ENCODE measurements at places on chromosomes 4 and X.

GRCh38 chrX:134026565-134027311 lies 41.3 kb upstream of the GPC3 start:
- no peak for DNase-seq

GRCh38 chr4:96166806-96167205 lies 326.9 kb downstream of the PDHA2 start:
- DNase-seq = no peak

DNA sequence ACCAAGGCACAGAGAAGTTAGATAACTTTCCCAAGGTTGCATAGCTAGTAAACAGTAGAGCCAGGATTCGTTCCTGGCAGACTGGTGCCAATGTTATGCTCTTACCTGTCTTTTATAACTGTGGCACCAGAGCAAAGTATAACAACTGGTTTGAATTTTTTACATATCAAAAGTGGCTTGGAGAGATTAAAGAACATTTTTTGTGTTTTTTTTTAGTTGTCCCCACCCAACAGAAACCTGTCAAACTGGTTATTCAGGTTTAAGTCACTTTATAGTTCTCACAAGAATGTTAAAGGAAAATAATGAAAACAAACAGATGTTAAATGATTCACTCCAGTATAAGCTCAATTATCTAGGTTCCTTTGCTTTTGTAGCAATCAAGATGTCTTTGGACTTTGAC lies 15.6 kb upstream of the FAM47E start:
- no peak for DNase-seq

DNA sequence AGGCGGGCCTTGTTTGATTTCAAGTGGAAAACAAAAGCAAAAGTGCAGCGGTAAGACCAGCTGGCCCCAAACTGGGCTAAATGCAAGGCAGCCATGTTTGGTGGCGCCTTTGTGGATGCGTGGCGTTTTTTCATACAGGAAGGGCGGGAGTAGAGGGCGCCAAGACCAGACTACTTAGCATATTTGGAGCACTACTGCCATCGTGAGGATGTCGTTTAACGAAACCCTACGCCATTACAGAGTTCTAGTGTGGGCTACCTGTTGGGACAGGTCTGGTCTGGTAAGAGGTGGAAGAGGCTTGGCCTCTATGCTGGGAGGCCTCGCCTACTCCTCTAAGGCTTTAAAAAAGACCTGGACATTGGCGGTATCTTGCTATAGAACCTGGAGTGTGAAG lies 230.7 kb upstream of the STK26 start:
- no peak for DNase-seq

GRCh38 chr4:127586922-127587571 lies 45.7 kb upstream of the INTU start:
- no peak for DNase-seq

- DNase-seq = no peak
Observed at GRCh38 chr4:83297548-83298260, 13.1 kb upstream of the COQ2 start.

- DNase-seq = no peak
Observed at GRCh38 chr4:17103231-17103630, 204.8 kb upstream of the LDB2 start.

DNA sequence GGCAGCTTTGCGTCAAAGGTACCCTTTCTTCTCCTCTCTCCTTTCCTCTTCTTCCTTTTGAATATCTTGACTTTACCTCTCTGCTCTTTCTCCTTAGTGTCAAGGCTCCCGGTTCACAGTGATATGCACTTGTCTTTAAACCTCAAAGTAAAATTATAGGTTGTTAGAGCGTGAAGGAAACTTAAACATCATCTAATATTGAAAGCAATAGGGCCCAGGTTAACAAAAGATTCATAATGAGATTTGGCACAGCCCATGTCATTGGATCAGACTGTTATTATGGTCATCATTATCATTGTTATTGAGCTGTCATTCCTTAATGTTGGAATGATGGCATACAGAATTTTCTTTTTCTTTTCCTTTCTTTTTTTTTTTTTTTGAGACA lies 32.5 kb downstream of the FTHL17 start:
- no peak for DNase-seq

GRCh38 chr4:2489841-2490552 lies 21.1 kb downstream of the RNF4 start:
- DNase-seq = no peak

- no peak for DNase-seq
Observed at GRCh38 chrX:79117078-79117477, 27.4 kb upstream of the GPR174 start.

- DNase-seq = no peak
Observed at GRCh38 chr4:40546969-40547788, 82.5 kb downstream of the RBM47 start.

GRCh38 chr4:159379836-159380235 lies 277.0 kb downstream of the RAPGEF2 start:
- DNase-seq = no peak

DNA sequence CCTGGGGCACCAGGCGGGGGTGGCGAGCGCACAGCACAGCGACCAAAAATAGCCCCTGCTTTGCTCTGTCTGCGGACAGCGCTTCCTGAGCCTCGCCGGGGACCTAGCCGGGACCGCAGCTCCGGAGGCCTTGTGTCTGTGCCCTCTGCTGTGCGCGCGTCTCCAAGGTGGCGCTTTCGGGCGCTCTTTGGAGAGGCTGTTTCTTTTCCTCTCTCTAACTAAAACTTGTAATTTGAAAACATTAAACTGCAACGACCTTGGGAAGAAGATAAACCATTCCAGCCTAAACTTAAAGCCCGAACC lies 3.4 kb downstream of the ARX start:
- no peak for DNase-seq

All from stimulated activated effector memory CD8-positive, alpha-beta T cell treated with anti-CD3 and anti-CD28 coated beads, Interleukin-12 subunit alpha, Interleukin-12 subunit beta, amount 100 ng/mL, for 72 hours (primary cell).